ENCODE measurements at places on chromosomes 3 and 15.

- DNase-seq: no peak
These were observed 231.0 kb upstream of the THRB start for GRCh38 chr3:24725514-24726255.

- DNase-seq: no peak
These were observed 55.6 kb downstream of the CYP11A1 start for GRCh38 chr15:74311734-74312444.

DNA sequence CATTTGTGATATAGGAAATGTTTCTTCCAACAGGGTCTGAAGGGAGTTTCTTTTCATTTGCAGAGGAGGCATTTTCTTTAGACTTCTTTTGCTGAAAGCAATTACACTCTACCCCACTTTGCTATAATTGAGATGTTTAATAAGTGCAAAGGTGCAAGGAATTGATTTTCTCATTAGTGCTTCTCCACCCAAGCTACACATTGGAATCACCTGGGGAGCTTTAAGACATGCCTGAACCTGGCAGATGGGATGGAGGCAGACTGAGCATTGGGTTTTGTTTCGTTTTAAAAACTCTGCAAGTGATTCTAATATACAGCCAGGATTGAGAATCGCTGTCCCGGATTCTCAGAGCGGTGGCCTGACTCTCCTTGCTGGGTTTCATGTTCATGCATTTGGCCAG is 52.1 kb downstream of the MYZAP start:
- no peak for DNase-seq

DNA sequence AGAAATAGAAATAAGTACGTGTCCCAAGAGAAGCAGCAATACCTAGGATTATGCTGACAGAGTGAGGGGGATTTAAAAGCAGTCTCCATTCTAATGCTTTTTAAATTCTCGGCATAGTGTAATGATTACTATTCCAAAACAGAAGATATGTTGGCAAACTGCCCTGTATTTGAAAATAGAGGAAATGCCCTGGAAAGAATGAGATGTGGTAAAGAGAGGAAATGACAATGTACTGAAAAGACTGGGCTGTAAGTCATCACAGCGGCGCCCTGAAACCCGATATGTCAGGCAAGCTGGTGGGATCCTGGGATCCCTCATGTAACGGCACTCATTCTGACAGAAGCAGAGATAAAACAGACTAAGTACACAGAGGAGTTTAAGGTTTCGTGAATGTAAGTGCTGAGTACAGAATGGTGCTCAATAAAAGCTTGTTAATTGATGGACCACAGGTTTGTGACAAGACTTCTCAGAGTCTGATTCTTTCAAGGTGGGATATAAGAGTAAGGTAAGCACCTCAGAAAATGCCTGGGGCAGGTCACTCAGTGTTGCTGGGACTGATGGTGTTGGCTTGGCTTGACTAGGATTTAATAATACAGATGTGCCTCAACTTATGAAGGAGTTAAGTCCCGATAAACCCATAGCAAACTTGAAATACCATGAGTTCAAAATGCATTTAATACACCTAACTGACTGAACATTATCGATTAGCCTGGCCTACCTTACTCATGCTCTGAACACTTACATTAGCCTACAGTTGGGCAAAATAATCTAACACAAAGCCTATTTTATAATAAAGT is 91.4 kb downstream of the NFKBIZ start:
- DNase-seq: peak; percentile 71

DNA sequence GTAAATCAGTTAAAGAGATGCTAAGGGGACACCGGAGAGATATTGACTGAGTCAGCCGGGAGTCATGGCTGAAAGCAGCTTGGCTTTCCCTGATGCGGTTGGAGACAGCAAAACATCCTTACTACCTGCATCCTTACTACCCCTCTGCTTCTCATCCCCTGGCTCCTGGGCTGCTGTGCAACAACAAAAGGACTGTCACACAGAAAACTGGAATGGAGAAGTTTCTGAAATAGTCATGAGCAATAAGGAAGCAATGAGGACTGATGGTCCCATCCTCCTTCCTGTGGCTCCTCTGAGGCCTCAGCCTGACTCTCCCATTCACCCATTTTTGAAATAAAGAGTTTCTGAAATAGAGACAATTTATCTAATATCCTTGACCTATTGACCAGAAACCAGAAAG is 1.1 kb downstream of the HCLS1 start:
- no peak for DNase-seq

- no peak for DNase-seq
These were observed 1.9 kb upstream of the NLGN1 start for GRCh38 chr3:173395412-173396181.

- no peak for DNase-seq
These were observed 62.2 kb upstream of the RGMA start for GRCh38 chr15:93150910-93151881.

DNA sequence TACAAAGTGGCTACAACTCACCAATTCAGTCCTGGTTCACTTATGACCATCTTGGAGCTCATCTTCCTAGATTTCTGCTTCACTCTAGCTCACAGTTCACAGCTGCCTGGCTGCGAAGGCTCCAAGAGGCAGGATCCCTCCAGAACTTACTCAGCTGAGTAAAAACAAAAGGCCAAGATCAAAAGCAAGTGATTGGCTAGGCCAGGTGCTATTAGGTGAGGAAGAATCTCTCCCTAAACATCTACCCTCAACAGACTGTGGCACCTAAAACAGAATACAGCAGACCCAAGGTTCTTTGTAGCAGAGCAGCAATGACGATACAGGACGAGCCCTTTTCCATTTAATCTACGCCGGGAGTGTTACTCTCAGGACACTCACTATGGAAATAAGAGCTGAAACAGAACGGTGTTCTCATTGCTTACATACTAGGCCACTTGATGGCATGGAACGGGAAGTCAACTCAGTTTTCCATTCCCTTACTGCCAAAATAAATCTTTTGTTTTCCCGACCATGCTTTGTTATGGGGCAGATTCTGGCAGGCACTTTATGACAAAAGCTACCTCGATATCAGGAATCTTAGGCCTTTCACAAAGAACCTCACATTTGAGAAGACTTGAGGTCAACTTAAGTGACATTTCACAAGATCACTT is 901 bp downstream of the ICE2 start:
- peak; percentile 5 for DNase-seq

DNA sequence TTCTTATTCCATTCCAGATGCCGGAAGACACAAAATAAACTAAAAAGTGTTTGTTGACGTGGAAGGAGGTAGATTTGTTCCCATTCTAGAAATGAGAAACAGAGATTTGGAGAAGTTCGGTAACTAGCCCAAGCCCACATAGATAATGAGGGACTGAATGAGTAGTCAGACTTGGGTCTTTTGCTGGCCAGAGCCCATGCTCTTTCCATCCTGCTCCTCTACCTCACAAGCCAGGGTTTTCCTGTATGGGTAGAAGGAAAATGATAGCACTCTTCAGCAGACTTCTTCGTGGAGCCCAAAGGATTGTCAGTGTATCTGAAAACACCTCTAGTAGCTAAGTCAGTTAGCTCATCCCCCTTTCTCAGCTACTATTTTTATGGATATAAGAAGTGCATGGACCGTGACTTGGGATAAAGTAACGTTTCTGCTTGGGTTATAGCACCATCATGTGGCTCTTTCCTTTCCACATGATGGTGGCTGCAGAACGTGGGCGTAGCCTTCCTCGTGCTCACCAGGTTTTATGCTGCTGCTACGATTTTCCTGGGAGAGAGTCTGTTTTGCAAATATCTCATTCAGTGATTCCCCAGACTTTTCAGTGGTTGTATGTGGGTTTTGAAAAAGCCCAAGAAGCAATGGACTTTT is 84.6 kb downstream of the DGKG start:
- DNase-seq: no peak

DNA sequence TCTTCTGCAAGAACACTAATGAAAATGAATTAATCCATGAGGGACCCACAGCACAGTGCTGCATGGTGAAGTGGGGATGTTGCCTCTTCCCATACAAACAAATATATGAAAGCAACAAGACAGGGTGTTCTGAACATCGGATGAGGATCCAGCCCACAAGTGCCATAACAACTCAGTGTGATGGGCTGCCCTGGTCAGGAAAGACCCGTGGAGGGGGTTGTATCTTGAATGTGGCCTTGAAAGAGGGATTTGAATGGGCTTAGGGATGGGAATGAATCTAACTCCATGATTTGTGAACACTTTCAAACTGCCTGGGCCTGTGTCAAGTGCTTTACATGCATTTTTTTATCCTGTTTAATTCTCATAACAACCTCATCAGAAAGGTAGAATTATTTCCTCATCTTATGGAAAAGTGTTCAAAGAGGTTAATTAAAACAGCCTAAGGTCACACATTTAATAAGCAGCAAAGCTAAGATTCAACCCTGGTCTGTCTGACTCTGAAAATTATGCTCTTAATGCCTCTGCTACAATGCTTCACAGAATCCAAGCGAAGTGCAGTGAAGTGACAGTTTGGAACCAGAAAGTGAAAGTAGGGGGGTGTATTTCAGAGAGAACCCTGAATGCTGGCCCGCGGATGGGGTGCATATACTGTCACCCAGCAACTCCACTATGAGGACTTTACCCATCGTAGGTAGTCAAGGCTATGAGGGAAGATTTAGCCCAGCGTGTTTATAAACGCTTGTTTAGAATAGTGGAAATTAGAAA is 65.6 kb upstream of the HEG1 start:
- no peak for DNase-seq

GRCh38 chr3:5726621-5727020 is 539.1 kb downstream of the EDEM1 start:
- no peak for DNase-seq

DNA sequence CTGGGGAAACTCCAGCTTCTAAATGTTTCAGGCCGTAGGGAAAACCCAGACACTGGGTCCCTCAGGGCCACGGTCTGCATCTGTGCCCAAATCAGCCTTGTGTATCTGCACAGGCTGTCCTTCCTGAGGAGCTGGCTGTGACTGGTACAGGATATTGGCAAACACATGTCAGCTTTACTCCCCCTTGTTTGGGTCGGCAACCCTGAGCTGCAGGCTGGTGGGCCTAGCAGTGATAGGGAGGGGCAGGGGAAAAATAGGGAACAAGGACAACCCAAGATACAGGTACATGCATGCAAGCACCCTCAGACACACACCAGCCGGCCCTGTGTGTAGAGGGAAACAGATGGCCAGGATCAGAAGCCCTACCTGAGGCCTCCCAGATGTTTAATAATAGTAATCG is 28.7 kb upstream of the HCN4 start:
- no peak for DNase-seq

GRCh38 chr3:62229211-62229610 is 144.1 kb downstream of the FEZF2 start:
- no peak for DNase-seq

- no peak for DNase-seq
These were observed 695.4 kb downstream of the FHIT start for GRCh38 chr3:60555686-60556354.

- no peak for DNase-seq
These were observed 227.6 kb upstream of the BHLHE40 start for GRCh38 chr3:4751502-4752101.

DNA sequence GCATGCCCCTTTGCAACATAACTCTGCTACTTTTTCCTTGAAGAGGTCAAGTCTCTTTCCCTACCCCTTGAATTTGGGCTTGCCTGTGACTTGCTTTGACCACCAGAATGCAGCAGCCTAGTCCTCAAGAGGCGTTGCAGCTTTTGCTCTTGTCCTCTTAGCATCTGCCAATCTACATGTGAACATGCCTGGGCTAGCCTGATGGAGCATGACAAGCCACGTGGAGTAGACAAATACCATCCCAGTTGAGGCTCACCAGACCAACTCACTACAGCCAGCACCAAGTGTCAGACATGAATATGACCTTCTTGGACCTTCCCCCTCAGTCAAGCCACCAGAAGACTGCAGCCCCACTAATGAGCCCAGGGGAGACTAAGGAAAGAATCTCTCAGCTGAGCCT is 32.9 kb downstream of the AMOTL2 start:
- no peak for DNase-seq

DNA sequence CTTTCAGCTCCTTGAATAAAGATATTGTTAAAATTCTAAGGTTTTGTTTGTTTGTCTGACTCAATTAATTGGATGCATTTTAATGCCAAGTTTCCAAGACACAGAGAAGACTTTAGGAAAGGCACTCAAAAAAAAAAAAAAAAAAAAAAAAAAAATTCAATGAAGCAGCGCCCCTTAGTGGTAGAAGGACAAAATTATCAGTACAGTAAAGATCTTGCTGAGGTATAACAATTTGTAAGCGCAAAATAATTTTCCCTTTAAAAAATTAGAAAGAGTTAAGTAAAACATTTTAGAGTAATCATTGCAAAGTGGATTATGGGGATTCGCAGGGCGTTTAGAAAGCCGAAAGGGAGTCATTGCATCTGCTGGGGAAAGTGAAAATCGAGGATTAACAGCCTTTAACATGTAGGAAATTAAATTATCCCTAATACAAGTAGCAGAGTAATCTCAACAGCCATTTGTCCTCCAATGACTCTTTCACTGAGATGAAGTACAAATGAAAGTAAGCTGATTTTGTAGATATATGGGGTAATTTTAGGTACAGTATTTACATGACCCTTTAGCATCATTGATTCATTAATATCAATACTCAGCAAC is 5.8 kb upstream of the DIS3L start:
- DNase-seq: no peak

- DNase-seq: no peak
These were observed 280.1 kb downstream of the SV2B start for GRCh38 chr15:91380114-91380513.

DNA sequence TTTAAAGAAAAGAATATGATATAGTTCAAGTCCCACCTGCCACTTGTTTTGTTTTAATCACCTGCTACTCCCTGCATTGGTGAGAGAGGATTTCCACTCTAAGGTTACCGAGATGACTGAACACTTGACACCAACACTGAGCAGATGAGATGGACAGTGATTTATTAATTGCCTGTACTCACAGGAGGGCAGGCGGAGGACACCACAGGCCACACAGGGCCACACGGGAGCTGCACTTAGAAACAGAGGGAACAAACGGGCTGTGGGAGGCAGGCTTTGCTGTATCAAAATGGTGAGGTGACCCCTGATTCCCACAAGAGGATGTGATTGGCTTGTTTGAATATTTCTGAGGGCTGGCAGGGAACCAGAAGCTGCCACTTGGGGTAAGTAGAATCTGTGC is 10.8 kb downstream of the MINAR1 start:
- no peak for DNase-seq

GRCh38 chr15:93478947-93479346 is 389.9 kb upstream of the RGMA start:
- DNase-seq: no peak

DNA sequence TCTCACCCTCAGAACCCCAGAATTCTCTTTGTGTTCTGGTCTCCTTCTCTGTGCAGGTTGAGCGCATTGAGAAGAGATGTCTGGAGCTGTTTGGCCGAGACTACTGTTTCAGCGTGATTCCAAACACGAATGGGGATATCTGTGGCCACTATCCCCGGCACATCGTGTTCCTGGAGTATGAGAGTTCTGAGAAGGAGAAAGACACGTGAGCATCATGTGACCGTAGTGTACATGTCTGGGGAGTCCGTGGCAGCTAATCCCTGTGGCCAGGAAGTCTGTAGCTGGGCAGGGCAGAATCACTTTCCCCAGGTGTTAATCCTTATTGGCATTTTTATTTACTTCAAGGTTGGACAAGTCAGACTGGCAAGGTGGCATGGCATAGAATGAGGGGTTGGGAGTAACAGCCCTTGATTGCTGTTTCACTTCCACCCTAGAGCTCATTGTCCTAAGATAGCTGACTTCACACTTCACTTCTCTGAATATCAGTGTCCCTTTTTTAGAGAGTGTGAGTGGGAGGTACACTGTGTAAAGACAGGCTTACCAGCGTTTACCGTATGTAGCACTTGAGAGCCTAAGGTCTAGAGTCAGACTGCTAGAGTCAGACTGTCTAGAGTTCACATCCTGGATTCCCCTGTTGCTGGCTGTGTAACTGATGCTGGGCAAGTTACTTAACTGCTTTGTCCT is 4.4 kb downstream of the MTMR14 start:
- no peak for DNase-seq

GRCh38 chr15:64699751-64700388 is 75.5 kb downstream of the RBPMS2 start:
- no peak for DNase-seq
